ENCODE measurements at places on chromosomes 5 and 9.

GRCh38 chr5:146213210-146213826 lies 9.9 kb downstream of the RBM27 start:
- no peak for DNase-seq

GRCh38 chr5:122112063-122112462 lies 17.3 kb upstream of the ZNF474 start:
- DNase-seq = no peak

- DNase-seq = no peak
These were observed 81.6 kb upstream of the NFIB start for GRCh38 chr9:14395317-14396082.

DNA sequence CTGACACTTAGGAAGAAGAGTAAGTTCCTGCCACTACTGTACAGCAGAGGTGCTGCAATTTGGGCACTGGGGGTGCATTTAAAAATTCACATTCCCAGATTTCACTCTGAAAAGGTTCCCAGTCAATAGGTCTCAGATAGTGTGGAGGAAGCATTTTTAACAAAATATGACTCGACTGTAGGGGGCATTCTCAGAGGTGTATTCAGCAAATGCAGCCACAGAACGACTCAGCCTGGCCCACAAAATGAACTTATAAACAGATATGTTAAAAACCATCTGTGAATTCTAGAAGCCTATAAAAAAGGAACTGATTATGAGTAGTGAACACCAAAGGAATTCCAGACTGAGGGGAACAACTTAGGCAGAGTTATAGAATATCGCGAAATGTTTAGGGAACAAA lies 31.1 kb downstream of the MLLT3 start:
- no peak for DNase-seq

- no peak for DNase-seq
These were observed 32.6 kb upstream of the ACO1 start for GRCh38 chr9:32351845-32352244.

GRCh38 chr9:70551396-70551795 lies 136.9 kb upstream of the KLF9 start:
- DNase-seq = no peak

DNA sequence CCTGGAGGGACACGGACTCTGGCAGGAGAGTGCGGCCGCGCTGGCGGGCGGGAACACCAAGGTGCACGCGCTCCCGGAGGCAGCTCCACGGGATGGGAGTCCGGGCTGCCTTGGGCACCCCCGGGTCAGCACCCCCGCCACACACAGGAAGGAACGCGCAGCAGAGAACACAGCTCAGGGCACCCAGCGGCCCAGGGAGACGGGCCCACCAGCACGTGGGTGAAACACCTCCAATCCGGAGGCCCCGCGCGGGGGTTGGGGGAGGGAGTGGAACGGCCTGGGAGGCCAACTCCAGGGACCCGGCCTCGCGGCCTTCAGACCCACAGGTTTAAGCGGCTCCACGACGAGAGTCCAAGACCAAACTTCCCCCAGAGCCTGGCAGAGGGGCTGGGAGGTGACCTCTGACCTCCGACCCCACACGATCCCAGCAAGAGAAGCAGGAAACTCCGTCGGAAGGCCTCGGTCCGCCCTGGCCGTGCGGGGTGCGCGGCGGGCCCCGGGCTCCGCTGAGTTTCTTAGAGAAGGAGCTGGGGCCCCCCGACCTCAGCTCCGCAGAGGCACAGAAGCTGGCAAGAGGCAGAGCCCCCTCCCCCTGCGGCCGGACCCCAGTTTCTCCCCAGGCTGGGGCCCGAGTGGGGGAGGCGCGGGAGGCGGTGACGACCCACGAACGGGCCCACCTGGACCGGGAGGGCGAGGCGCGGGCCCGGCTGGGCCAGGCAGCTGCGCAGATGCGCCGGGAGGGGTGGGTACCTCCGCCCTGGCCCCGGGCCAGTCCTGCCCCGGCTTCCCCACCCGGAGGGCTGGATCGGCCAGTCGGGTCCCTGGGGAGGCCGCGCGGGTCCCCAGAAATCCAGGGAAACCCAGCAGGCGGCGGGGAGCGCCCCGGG lies 851 bp downstream of the NACC2 start:
- peak; percentile 75 for DNase-seq

GRCh38 chr9:106874031-106874430 lies 11.1 kb downstream of the ZNF462 start:
- DNase-seq = no peak

- no peak for DNase-seq
These were observed 2007.1 kb downstream of the EFNA5 start for GRCh38 chr5:105663671-105664070.

GRCh38 chr5:150516011-150516410 lies 8.1 kb downstream of the NDST1 start:
- no peak for DNase-seq

GRCh38 chr5:91141642-91142041 lies 241.5 kb downstream of the ARRDC3 start:
- DNase-seq = no peak

- no peak for DNase-seq
These were observed 402.9 kb downstream of the CYLC2 start for GRCh38 chr9:103397868-103398600.

- no peak for DNase-seq
These were observed 258.1 kb upstream of the EDIL3 start for GRCh38 chr5:84642795-84643194.

DNA sequence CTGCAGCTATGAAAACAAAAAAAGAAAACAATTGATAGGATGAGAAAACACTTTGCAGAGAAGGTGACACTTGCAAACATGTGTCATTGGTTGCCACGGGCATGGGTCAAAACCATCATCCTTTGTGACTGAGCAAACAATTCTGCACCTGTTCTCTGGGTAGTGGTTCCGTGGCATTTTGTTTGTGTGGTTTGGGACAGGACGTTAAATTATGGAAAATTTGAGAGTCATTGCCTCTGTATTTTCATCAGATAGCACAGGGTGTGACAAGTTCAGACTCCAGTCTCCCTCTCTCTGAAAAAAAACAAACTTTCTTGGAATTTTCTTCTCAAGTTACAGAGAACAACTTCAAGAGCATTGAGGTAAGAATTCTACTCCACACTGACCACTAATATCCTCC lies 113.4 kb upstream of the HMHB1 start:
- DNase-seq = no peak

- DNase-seq = no peak
These were observed 33.8 kb downstream of the HTR1A start for GRCh38 chr5:63928451-63928850.

DNA sequence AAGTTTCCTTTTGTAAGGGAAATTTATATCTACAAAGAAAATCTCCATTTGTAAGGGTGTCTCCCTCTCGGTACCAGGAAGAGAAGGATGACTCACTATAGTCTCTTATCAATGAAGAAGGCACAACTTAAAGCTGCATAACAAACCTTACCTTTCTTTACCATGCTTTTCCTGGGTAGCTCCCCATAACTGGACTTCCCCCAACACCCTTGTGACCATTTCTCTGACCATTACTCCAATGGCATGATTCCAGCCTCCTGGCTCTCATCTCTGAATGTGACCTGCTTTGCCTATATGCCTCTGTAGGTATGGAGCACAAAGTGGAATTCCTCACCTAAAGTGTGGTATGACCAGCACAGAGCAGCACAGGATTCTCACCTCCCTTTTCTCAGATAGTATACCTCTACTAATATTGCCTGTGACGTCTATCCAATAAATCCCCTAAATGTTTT lies 62.8 kb downstream of the GNA14 start:
- DNase-seq = no peak

DNA sequence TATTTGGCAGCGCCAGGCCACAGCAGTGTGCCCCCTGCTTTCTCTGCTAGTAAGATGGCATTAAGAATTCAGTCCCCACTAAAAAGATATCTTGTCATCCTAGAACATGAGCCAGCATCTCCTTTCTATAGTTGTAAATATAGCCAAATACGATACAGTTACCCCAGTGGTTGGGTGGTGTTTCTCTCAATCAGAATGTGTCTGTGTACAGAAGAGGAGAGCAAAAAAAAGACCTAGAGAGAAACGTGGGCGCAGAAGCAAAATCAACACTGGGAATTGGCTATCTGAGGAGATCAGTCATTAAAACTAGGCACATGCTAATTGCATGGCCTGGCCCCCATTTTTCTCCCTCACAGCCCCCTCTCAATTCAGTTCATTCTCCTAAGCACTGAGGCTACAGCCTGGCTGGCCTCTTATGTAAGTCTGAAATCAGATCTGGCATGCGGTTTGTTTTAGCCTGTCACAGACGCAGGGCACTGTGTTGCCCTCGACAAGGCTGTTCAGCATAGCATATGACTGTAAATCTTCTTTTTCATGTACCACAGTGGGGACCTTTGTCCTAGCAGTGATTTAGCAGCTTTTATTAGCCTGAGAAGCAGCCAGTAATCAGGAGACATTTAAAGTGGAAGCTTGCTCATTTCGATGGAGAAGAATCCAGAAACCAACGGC lies 57.8 kb downstream of the RORB start:
- no peak for DNase-seq

GRCh38 chr9:2359891-2360471 lies 261.6 kb upstream of the VLDLR start:
- DNase-seq = no peak

DNA sequence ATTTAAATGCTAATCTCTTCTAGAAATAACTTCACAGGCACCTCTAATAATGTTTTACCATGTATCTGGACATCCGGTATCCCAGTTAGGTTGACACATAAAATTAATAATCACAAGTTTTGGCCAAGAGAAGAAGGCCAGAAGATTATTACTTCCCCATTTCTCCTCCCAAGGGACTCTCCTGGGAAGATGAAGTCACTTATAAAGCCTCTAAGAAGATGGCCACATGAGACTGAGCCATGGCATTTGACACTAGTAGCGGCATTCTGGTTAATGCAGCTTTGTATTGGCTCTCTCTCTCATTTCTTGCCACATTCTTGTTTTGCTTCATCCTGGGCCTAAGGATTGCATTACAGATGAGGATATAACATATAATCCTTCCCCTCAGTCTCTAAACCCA lies 34.5 kb upstream of the RASA1 start:
- DNase-seq = no peak

DNA sequence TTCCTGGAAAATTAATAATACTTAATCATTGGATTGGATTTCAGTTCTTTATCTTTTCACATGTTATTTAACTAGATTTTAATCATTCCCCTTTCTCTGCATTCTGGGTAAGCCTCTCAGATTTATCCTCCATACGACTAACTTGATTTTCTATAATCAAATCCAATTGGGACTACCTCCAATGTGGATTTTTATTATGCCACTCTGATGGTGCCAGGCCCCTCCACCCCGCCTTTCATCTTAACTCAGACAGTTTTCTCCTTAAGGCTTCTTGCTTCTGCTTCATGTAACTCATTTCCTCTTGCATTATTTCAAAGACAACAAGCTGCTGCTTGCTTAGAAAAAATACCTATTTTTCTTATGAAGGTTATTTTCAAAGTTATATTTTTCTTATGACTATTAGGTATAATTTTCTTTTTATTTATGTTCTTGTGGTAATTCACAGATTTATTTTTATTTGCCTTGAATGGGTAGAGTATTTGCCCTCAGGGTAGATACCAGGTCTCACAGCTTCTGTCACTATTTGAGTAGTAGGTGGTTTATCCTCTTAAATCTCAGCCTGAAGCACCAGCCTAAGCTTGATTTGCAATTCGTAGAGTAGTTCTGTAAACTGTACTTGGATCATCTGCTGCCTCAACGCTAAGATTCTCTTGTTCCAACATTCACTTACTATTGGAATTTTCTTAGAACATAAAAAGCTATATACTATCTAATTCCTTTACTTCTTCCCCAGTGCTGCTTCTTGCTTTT lies 659.0 kb upstream of the ARRDC3 start:
- DNase-seq = no peak

- no peak for DNase-seq
These were observed 37.3 kb downstream of the INSYN2B start for GRCh38 chr5:169943026-169943425.

- DNase-seq = no peak
These were observed 143.9 kb downstream of the IRX2 start for GRCh38 chr5:2607598-2607997.

- DNase-seq = no peak
These were observed 47.2 kb downstream of the CCDC180 start for GRCh38 chr9:97354637-97355036.

- peak; percentile 11 for DNase-seq
These were observed 995 bp downstream of the IPPK start for GRCh38 chr9:92668746-92669526.

DNA sequence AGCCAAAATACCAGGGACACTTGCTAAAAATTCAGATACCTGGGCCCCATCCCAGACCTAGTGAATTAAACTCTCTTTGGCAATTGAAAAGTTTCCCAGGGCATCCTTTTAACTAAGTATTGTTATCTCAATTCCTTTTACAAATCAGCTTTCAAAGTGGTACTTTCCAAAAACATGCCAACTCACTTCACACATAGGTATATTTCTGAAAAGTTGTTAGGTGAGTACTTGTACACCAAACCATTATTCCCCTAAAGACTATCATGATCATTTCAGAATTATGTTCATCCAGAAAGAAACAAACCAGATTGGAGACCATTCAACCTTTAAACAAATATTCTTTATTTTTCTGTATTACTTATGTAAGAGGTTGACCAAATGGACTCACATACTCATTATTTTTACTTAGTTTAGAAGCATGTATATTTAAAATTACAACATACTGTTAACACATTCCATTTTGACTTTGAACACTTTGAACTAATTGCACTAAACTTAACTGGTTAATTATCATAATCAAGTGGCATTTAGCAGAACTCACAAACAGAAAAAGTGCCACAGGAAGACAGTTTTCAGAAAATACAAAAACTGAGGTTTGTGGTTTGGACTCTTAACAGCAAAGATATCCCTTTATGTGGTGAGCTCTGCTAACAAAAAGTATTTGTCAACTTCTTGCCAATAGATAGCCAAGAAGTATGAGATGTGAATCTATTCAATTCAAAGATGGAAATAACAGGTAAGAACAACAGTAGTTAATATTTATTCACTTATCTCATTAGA lies 40.7 kb downstream of the KIAA0825 start:
- no peak for DNase-seq

GRCh38 chr5:96257904-96258303 lies 175.1 kb downstream of the PCSK1 start:
- no peak for DNase-seq

- DNase-seq = no peak
These were observed 653.1 kb upstream of the KLF4 start for GRCh38 chr9:108142504-108143201.

GRCh38 chr5:66814146-66814991 lies 218.2 kb downstream of the MAST4 start:
- DNase-seq = no peak

GRCh38 chr5:167877114-167877722 lies 414.2 kb upstream of the WWC1 start:
- DNase-seq = no peak

GRCh38 chr5:68290847-68291246 lies 75.3 kb downstream of the PIK3R1 start:
- DNase-seq = no peak

- no peak for DNase-seq
These were observed 5.2 kb upstream of the MGAT1 start for GRCh38 chr5:180807654-180808414.
